ENCODE measurements at places on chromosomes 16 and 17. TPM values are rescaled to one million over a fixed set of nuclear protein-coding genes. Genes with fewer than 3 reads are reported as not detected.

The ABCC6 gene
- total RNA-seq = 1.9 TPM

The PTX4 gene
- 0.10 TPM for total RNA-seq

DNA sequence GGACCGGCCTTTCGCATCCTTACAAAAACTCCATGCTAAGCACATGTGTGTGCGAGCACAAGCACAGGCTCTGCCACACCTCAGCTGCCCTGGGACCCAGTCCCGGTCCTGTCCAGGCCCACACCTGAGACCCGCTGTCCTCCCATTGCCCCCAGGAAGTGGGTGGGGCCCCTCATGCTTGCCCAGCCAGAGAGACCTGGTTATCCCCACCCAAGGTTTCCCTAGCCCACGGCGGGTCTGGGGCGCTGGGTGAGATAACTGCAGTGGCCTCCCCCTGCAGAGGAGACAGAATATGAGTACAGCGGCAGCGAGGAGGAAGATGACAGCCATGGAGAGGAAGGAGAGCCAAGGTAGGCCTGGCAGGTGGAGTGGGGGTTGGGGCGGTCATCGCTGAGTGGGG, 12.5 kb upstream of the C17orf107 start:
- no peak for DNase-seq

- DNase-seq = no peak
These were observed 27.9 kb upstream of the CPHXL start for GRCh38 chr16:75754141-75754540.

DNA sequence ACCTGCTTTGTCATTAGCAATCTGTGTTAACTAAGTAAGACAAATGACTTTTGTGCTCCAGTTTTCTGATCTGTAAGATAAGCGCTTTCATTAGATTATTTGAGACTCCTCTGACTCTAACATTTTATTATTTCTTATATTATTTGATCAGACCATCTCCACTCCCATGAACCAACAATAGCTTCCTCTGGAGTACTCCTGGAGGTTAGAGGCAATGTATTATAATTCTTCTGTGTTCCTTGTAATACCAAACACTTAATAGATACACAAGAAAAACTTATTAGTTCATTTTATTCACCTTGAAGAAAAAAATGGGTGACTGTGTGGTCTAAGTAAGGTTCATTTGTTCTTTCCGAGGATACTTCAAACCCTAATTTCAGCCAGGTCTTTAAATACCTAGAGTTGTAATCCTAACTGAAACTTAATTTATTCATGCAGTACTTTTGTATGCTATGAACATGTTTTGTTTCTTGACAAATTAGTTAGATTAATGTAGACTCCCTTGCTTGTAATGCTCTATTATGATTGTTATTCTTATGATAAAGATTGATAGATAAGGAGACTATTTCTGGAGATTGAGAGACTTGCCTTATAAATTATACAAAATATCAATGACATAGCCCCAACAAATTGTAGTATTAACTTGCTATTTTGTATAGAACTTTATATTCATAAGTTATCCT, 53.9 kb downstream of the NQO1 start:
- no peak for DNase-seq

DNA sequence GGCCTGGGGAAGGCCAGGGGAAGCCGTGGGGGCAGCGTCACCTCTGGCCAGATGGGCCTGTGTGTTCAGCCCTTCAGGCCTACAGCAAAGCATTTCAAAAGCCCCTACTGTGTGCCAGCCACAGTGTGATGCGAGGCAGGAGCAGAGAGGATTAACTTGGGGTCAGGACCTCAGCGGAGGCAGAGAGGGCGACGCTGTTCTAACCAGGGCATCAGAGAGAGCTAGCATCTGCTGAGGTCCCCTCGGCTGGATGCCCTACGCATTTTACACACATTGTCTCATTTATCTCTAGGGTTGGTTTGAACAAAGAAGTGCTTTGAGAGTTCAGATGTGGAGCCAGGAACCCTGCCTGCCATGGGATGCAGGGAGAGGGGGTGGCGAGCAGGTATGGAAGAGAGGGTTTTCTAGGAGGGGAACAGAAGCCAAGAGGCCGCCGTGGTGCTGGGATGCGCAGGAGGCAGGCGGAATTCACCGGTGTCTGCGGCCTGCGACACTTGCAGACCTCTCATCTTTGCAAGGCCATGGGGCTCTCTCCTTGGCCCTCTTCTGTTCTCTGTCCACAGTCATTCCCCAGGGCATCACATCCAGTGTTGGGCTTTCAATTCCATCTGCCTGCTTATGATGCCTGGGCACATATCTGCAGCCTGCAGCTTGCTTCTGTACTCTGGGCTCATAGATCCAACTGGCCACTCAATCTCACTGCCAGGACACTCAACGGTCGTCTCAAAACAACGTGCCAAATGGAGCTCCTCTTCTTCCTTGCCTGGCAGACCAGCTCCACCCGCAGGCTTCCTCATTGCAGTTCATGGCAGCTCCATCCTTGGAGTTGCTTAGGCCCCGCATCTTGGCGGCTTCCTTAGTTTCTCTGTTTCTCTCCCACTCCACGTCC, 8.1 kb upstream of the NKD1 start:
- no peak for DNase-seq
